Adrenal gland (tissue), 19 donors: ENCODE measurements at places on chromosomes 2 and 18.

GRCh38 chr2:68519236-68519635, 51.9 kb downstream of the APLF start:
- H3K27ac ChIP-seq: no peak overlapping the region
- DNase-seq: no peak
- no peaks in the 10 kb centered on the region for H3K27me3 ChIP-seq
- H3K4me1 ChIP-seq: no peaks in the 10 kb centered on the region
- no peaks in the 10 kb centered on the region for H3K36me3 ChIP-seq
- H3K4me3 ChIP-seq: no peak overlapping the region

GRCh38 chr2:42939411-42940206, 147.2 kb upstream of the HAAO start:
- no peak for DNase-seq
- H3K4me1 ChIP-seq: no peaks in the 10 kb centered on the region
- H3K27me3 ChIP-seq: no peaks in the 10 kb centered on the region

- no peaks in the 10 kb centered on the region for H3K27me3 ChIP-seq
- no peaks in the 10 kb centered on the region for H3K36me3 ChIP-seq
Measured at GRCh38 chr2:140526575-140526974, 1604.2 kb downstream of the LRP1B start.

DNA sequence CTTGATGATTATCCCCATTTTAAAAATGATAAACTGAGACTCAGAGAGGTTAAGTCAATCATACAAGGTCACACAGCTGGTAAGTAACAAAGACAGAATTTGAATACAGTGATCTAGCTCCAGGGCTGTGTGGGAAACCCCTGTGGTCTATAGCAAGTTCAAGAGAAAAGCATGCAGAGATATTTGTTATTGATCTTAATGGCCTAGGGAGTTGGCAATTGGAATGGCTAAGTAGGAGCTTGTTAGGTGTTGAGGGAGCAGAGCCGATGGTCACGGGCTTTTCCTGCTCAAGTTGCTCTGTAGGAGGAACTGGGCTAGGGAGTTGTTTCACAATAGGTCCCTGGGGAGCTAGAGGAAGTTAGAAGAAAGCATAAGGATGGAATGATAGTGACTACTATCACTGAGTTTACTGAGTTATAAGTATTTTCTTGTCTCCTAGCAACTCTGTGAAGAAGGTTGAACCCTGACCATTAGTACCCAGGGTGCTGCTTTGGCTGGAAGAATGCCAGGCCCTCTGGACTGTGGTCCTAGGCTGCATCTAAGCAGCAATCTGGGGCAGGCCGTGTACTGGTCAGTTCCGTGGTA, 30.0 kb downstream of the RNF125 start:
- H3K27me3 ChIP-seq: no peaks in the 10 kb centered on the region
- H3K4me1 ChIP-seq: peaks cover 19% of the 10 kb centered on the region
- H3K27ac ChIP-seq: no peak overlapping the region
- DNase-seq: peak; percentile 26

DNA sequence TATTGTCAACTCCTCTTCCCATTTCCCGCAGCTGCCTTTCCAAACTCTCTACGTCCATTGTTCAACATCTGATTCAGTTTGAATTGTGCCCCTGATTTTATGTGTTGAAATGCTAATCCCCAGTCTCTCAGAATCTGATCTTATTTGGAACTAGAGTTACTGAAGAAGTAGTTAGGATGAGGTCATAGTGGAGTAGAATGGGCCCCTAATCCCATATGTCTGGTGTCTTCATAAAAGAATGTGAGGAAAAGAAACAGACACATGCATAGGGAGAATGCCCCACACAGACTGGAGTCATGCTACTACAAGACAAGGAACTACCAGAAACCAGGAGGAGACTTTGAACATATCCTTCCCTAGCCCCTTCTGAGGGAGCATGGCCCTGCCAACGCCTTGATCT, 99.2 kb downstream of the LRP1B start:
- H3K4me3 ChIP-seq: no peak overlapping the region
- no peak for DNase-seq
- no peaks in the 10 kb centered on the region for H3K27me3 ChIP-seq

- peak overlapping the region; percentile 60 for H3K4me3 ChIP-seq
- peak overlapping the region; percentile 89 for H3K27ac ChIP-seq
- DNase-seq: peak; percentile 75
Measured at GRCh38 chr2:201257956-201258665, 2.2 kb upstream of the CASP8 start.

GRCh38 chr2:120348134-120348736, 2.3 kb downstream of the INHBB start:
- DNase-seq: no peak
- peaks cover 18% of the 10 kb centered on the region for H3K4me1 ChIP-seq
- H3K4me3 ChIP-seq: no peak overlapping the region
- no peaks in the 10 kb centered on the region for H3K36me3 ChIP-seq
- H3K27ac ChIP-seq: no peak overlapping the region
- H3K27me3 ChIP-seq: peaks cover 21% of the 10 kb centered on the region

- DNase-seq: no peak
- H3K36me3 ChIP-seq: peaks cover 24% of the 10 kb centered on the region
- H3K27me3 ChIP-seq: no peaks in the 10 kb centered on the region
- no peak overlapping the region for H3K4me3 ChIP-seq
- peaks cover 23% of the 10 kb centered on the region for H3K4me1 ChIP-seq
- no peak overlapping the region for H3K27ac ChIP-seq
Measured at GRCh38 chr18:9120796-9121195, 15.8 kb upstream of the ANKRD12 start.

DNA sequence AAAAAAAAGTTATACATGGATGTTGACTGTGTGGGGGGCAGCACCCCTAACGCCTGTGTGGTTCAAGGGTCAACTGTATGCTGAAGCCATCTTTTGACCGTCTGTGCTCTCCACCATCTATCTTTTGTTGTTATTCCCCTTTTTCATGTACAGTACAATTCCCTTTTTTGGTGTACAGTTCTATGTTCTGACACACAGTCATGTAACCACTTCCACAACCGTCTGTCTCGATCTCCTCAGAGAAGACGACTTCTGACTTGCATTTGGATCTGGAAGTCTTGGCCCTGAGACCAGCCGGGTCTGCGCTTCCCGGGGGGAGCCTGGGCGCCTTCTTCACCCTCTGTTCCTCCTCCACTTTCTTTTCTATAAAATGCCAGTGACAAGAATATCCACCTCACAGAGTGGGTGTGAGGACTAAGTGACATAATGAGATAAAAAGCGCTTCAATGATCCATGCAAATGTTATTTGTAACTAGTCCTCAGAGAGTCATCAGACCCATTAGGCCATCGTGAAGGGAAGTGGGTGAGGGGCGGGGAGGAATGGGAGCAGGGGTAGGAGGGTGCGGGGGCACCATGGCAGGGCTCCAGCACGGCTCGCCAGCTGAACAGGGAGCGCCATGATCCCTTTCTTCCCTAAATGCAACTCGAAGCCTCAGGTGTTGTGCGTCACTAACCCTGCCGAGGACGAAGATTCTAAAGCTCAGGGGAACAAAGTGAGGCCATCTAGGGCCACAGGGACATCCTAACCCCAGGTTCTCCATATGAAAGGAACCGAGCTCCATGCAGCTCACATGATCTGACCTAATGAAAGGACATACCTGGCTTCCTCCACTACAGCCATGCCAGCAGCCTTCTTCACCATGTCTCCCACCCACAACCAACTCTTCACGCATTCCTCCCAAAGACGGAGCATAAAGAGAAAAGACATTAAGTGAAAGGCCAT, 16.6 kb downstream of the ADCY3 start:
- no peaks in the 10 kb centered on the region for H3K27me3 ChIP-seq
- H3K27ac ChIP-seq: no peak overlapping the region
- no peak for DNase-seq
- no peaks in the 10 kb centered on the region for H3K4me1 ChIP-seq
- H3K4me3 ChIP-seq: no peak overlapping the region

- no peak overlapping the region for H3K27ac ChIP-seq
- H3K27me3 ChIP-seq: no peaks in the 10 kb centered on the region
- no peaks in the 10 kb centered on the region for H3K36me3 ChIP-seq
- no peaks in the 10 kb centered on the region for H3K4me1 ChIP-seq
- H3K4me3 ChIP-seq: no peak overlapping the region
Measured at GRCh38 chr2:147108548-147108947, 736.3 kb upstream of the ACVR2A start.

DNA sequence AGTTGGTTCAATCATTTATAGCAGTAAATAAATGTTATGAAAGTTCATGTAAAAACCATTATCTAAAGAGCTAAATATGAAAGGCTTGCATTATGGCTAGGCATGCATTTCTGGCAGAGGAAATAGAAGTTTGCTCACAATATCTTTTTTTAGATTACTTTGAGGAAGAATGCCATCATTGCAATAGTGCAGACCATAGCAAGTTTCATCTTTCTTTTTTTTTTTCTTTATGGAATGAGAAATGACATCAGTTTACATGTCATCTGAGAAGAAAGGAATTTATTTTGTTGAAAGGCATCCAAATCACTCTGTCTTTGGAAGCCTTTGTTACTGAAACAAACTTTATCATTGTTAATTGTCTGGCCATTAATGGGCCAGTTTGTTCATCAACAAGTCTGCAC, 74.5 kb upstream of the NCKAP5 start:
- DNase-seq: no peak
- no peaks in the 10 kb centered on the region for H3K36me3 ChIP-seq
- no peaks in the 10 kb centered on the region for H3K27me3 ChIP-seq

DNA sequence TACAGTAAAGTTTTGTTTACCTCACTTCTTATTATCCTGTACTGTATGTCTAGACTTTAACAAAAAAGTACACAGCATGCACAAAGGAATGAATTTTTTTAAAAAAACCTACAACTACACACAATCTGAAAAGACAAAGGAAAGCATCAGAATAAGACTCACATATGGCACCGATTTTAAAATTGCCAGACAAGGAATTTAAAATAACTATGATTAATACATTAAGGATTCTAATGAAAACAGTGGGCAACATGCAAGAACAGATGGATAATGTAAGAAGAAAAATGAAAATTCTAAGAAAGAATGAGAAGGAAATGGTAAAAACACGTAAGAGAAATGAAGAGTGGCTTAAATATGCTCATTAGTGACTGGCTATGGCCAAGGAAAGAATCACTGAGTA, 638.2 kb downstream of the FBXO15 start:
- H3K27ac ChIP-seq: no peak overlapping the region
- no peak for DNase-seq
- no peaks in the 10 kb centered on the region for H3K36me3 ChIP-seq
- H3K4me1 ChIP-seq: no peaks in the 10 kb centered on the region
- H3K27me3 ChIP-seq: no peaks in the 10 kb centered on the region

DNA sequence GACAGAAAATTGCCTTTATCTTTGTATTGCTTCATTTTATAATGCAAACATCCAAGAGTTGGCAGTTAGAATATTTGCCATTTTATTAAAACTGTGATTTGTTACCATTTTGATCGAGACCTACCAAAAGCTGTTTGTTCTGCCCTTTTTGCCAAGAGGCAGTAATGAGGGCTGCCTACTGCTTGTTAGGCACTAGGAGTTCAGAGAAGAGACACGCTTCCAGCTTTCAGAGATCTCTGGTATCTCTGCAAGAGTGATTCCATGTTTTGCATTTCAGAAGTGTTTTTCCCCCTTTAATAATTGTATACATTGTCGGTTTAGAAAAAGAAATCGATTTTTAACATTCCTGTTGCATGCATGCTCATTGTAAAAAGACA, 628 bp downstream of the MRPL30 start:
- H3K36me3 ChIP-seq: no peaks in the 10 kb centered on the region
- DNase-seq: no peak
- peak overlapping the region; percentile 90 for H3K27ac ChIP-seq
- H3K27me3 ChIP-seq: no peaks in the 10 kb centered on the region
- peak overlapping the region; percentile 80 for H3K4me3 ChIP-seq

- peak overlapping the region; percentile 78 for H3K27ac ChIP-seq
- DNase-seq: peak; percentile 68
- H3K4me3 ChIP-seq: peak overlapping the region; percentile 92
- H3K27me3 ChIP-seq: no peaks in the 10 kb centered on the region
- no peaks in the 10 kb centered on the region for H3K36me3 ChIP-seq
Measured at GRCh38 chr2:152336119-152336853, 1.3 kb downstream of the FMNL2 start.

GRCh38 chr18:404061-404636, 96.4 kb downstream of the COLEC12 start:
- DNase-seq: no peak
- H3K4me1 ChIP-seq: no peaks in the 10 kb centered on the region
- H3K27me3 ChIP-seq: no peaks in the 10 kb centered on the region
- no peaks in the 10 kb centered on the region for H3K36me3 ChIP-seq
- no peak overlapping the region for H3K4me3 ChIP-seq

- H3K36me3 ChIP-seq: no peaks in the 10 kb centered on the region
- peaks cover 23% of the 10 kb centered on the region for H3K4me1 ChIP-seq
- no peak overlapping the region for H3K4me3 ChIP-seq
- no peak for DNase-seq
- peaks cover 64% of the 10 kb centered on the region for H3K27me3 ChIP-seq
Measured at GRCh38 chr2:44943693-44944101, 2.2 kb downstream of the SIX3 start.

- H3K4me1 ChIP-seq: no peaks in the 10 kb centered on the region
- no peak overlapping the region for H3K4me3 ChIP-seq
- no peak for DNase-seq
- no peaks in the 10 kb centered on the region for H3K27me3 ChIP-seq
- H3K27ac ChIP-seq: no peak overlapping the region
Measured at GRCh38 chr2:106685180-106685897, 198.2 kb downstream of the CD8B2 start.

- H3K36me3 ChIP-seq: peaks cover 40% of the 10 kb centered on the region
- H3K27ac ChIP-seq: no peak overlapping the region
- no peak for DNase-seq
Measured at GRCh38 chr2:222613715-222614331, 42.1 kb downstream of the FARSB start.

GRCh38 chr2:61733563-61733962, 120.3 kb downstream of the FAM161A start:
- no peak overlapping the region for H3K27ac ChIP-seq
- no peaks in the 10 kb centered on the region for H3K4me1 ChIP-seq
- no peaks in the 10 kb centered on the region for H3K27me3 ChIP-seq

GRCh38 chr18:23196119-23197007, 61.1 kb downstream of the CABLES1 start:
- DNase-seq: no peak
- H3K36me3 ChIP-seq: no peaks in the 10 kb centered on the region
- H3K27me3 ChIP-seq: no peaks in the 10 kb centered on the region
- no peak overlapping the region for H3K4me3 ChIP-seq

DNA sequence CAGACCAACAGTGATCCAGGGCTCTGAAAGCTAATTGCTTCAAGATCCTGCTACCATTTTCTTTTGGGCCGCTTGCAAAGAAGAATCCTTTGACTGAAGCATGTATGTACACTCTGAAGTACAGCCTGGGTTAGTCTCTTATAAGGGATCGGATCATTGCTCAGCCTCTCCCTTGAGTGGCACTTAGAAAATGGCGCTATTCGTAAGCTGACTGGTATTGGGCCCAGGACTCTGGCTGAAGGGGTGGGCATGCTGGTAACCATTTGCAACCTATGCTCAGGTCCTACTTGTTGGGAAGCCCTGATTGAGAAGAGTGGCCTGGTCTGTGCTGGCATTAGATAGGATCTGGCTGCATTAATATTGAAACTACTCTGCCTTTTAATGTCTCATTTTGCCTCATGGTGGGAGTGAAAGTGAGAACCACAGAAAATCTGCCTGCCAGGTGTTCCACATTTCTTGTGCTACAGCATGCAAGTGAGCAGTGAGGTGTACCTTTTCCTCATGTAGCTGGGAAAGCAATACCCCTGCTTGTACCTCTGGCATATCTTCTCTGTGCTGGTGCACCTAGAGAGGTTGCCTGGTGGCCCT, 661 bp upstream of the MGAT5 start:
- no peak overlapping the region for H3K27ac ChIP-seq
- DNase-seq: no peak
- no peaks in the 10 kb centered on the region for H3K27me3 ChIP-seq
